M059J (cell line): ENCODE measurements at places on chromosomes 3 and 15.

GRCh38 chr3:47015151-47015550 is 35.7 kb downstream of the NBEAL2 start:
- no peak for DNase-seq

DNA sequence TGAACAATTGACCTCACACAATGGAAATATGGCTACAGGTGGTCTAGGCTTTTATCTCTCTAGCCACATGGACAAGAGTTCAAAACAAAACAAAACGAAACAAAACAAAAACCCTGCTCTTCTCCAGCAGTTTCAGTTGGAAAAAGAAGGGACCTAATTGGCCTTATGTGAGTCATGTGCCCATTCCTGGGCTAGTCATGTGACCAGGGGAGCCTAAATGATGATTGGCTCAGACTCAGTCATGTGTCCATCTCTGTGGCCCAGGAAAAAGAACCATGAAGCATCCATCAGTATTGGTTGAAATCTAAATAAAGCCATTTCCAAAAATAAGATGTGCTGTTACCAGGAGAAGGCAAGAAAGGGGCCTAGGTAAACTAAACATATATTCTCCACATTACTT is 96.8 kb downstream of the ANXA2 start:
- DNase-seq, result peak; percentile 12

GRCh38 chr3:66279168-66279567 is 58.4 kb downstream of the SLC25A26 start:
- DNase-seq, result no peak

DNA sequence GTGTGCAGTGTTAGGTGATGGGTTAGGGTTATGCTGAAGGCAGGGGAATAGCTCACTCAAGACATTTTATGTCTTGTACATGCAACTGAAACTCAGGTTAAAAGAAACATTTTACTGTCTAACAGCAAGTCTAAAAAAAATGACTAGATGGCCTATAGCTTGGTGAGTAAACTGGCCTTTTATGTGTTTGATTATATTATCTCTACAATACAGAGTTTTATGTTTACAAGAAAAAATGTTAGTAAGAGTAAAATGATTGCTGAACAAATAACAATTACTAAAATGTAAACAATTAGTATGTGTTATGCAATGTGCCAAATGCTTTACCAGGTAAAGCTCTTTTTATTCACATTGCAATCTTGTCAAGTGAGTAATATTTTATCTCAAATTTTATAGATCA is 1039.6 kb downstream of the ROBO2 start:
- no peak for DNase-seq

- DNase-seq, result no peak
Observed at GRCh38 chr3:24709956-24710355, 215.3 kb upstream of the THRB start.
